ENCODE measurements at places on chromosomes 1 and 21. TPM values are rescaled to one million over a fixed set of nuclear protein-coding genes. Genes with fewer than 3 reads are reported as not detected.

ERO1B gene
- 9.2 TPM for polyA plus RNA-seq

ARHGEF19 gene
- 2.3 TPM for polyA plus RNA-seq

CTBS gene
- 4.8 TPM for polyA plus RNA-seq

S100A7 gene
- polyA plus RNA-seq = not detected

SPRR1B gene
- not detected for polyA plus RNA-seq

PTPRC gene
- 8.0 TPM for polyA plus RNA-seq

ZBTB18 gene
- 49.7 TPM for polyA plus RNA-seq

A3GALT2 gene
- polyA plus RNA-seq = 0.33 TPM

FTCD gene
- polyA plus RNA-seq = 6.0 TPM

RHBDL2 gene
- polyA plus RNA-seq = 2.8 TPM

RUNX3 gene
- polyA plus RNA-seq = 0.42 TPM

C1QC gene
- 49.2 TPM for polyA plus RNA-seq

CATSPERE gene
- 1.2 TPM for polyA plus RNA-seq

MX2 gene
- 1.3 TPM for polyA plus RNA-seq

PYHIN1 gene
- not detected for polyA plus RNA-seq

SH3D21 gene
- 8.0 TPM for polyA plus RNA-seq

C1orf116 gene
- polyA plus RNA-seq = 0.24 TPM

SESN2 gene
- polyA plus RNA-seq = 16.6 TPM

SPATA45 gene
- polyA plus RNA-seq = 1.1 TPM

CELA2A gene
- 0.72 TPM for polyA plus RNA-seq

MAD2L2 gene
- polyA plus RNA-seq = 70.8 TPM

STUM gene
- 20.7 TPM for polyA plus RNA-seq

NUF2 gene
- 12.9 TPM for polyA plus RNA-seq

S100A8 gene
- 1.3 TPM for polyA plus RNA-seq

EPHA10 gene
- 12.6 TPM for polyA plus RNA-seq

Data from spinal cord (tissue), 10 donors.